ENCODE measurements at places on chromosomes 2 and 18. TPM values are rescaled to one million over a fixed set of nuclear protein-coding genes. Genes with fewer than 3 reads are reported as not detected.

DNA sequence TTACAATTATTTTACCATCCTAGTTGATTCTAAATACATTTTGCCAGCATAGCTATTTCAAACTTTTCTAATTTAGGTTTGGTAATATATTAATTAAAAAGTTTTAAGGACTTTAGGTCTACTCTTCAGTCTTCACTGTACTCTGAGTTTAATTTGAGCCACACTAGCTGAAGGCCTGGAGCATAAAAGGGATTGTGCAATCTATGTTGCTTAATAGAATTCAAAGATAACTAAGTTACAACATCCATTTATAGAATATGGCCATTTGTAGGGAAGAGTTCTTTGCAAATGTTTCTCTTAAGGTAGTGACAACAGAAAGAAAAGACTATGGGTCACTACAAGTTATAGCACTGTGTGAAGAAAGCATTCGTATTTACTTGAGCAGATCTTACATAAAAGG lies 702.2 kb upstream of the NRXN1 start:
- no peak for DNase-seq

GRCh38 chr2:228747483-228747882 lies 523.6 kb downstream of the PID1 start:
- DNase-seq, result no peak

- no peak for DNase-seq
Measured at GRCh38 chr18:66795051-66795450, 191.2 kb upstream of the CDH19 start.

The TEX261 gene
- total RNA-seq, result 76.0 TPM

DNA sequence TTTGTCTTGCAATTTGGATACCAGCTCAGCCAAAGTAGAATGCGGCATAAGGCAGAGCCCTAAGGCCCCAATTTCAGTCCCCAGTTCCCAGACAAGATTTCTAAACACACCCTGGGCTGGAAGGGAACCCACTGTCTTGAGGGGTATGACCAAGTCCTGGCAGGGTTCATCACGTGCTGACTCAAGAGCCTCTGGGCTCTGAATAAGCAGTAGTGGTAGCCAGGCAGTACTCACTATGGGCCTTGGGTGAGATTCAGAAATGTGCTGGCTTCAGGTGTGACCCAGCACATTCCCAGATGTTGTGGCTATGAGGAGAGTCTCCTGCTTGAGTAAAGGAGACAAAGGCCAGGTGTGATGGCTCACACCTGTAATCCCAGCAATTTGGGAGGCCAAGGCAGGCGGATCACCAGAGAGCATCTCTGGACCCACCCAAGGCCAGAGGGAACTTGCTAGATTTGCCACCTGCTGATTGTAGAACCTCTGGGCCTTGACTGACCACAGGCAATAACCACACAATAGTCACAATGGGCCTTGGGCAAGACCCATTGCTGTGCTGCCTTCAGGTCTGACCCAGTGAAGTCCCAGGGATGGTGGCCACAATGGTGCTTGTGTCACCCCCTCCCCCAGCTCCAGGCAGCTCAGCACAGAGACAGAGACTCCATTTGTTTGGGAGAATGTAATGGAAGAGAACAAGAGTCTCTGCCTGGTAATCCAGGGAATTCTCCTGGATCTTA lies 74.9 kb downstream of the ATL2 start:
- no peak for DNase-seq

- no peak for DNase-seq
Measured at GRCh38 chr2:133434959-133435668, 133.1 kb downstream of the NCKAP5 start.

The CHRNG gene
- total RNA-seq, result not detected

The MAP2 gene
- total RNA-seq, result not detected

The OTOF gene
- total RNA-seq, result 0.57 TPM

The LGALSL gene
- 0.31 TPM for total RNA-seq

DNA sequence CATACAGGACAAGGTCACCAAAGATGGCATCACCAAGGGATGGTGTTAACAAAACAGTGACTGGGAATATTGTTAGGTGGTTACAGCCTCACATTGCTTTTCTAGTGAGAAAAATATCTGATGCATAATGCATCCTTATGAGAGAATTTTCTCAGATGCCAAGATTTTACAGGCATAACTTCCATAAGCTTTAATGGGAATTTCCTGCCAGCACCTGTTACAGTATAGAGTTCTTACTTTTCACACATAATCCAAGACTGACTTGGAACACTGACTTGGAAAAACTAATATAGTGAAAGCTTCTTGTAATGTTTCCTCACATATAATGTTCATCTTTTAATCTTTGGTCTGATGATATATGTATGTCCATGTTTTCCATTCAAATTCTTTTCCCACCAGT lies 402.8 kb downstream of the ARHGAP15 start:
- no peak for DNase-seq

The DTNB gene
- total RNA-seq, result 5.3 TPM

DNA sequence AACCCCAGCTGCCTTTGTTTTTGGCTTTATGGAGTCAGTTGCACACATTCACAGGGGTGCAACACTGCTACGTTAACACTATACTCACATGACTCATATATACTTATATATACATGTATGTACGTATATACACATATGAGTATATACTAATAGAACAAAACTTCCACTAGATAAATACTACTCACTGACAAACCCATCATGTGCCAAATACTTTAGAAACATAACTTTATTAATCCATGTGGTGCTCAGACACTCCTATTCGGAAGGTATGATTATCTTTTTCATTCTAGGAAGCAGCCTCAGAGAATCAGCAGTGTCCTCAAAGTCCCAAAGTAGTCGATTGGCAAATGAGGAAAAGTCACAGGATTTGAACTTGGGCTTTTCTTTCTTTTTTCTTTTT lies 7.9 kb downstream of the PMAIP1 start:
- DNase-seq, result no peak

GRCh38 chr18:35355140-35355618 lies 11.0 kb upstream of the ZNF24 start:
- DNase-seq, result peak; percentile 63

The SEC11C gene
- total RNA-seq, result 79.4 TPM

The STARD6 gene
- total RNA-seq, result not detected

The FIGN gene
- total RNA-seq, result not detected

The PIEZO2 gene
- not detected for total RNA-seq

- no peak for DNase-seq
Measured at GRCh38 chr2:189440644-189440946, 679 bp upstream of the WDR75 start.

The GPC1 gene
- 1.8 TPM for total RNA-seq

DNA sequence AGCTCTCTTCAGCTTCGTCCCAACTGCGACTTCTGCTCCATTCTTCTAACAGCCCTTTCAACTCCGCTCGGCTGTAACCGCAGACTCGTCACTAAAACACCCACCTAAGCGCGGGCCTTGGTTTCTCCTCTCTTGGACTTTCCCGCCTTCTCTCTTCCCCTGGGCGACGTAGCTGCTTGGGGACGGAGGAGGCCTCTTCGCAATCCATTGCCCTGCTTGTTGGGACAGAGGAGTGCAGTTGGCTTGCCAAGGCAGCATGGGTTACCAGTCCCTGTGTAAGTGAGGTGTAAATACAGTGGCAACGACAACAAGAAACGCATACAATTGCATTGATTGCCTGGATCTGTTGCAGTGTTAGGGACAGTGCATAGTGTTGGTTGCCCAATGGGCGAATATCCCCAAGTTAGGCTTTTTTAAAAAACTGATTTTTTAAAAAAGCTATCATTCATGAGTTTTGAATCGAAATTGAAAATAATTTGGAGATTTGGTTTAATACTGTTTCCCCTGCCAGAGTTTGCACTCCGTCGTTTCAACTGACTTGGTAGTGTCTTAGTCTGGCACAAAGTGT lies 484 bp upstream of the DARS1 start:
- DNase-seq, result no peak

The RAX gene
- not detected for total RNA-seq

DNA sequence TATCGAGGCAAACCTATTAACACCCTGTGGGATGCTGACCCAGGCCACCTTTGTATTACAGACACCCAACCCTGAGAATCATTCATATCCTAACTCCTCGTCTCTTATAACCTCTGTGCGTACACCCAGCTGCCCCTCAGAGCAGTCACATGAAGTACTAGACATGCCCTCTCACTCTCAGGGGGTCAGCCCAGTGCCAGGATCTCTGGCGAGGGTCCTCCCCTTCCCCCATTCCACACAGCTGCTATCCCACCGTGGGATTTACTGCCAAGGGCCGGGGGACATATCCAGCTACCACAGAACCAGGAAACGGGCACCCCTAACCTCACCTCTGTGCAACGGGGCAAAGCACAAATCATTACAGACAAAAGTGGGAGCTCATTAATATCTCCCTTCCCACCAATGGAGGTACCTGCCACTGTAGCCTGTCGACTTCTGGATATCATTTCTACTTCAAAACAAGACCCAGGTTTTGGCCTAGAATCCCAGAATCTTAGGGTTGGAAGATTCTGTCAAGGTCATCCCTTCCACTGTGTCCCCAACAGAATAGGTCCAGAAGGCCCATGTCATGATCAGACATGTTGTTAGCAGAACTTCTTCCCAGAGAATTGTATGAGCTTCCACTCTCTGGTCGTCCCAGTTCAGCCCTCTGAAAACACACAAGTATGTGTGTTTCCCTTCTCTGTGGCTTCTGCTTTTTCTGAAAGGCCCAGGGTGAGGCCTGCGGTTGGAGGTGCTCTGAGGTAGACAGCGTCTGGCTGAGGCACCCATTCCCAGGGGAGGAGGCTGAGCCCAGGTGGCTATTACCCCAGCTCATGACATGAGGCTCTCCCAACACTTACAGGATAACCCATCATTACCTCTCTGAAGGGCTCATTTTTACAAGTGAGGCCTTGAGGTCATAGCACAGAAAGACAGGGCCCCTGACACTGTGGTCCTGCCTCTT lies 1.7 kb downstream of the TMBIM1 start:
- DNase-seq, result no peak

The PPP1R1C gene
- total RNA-seq, result not detected

DNA sequence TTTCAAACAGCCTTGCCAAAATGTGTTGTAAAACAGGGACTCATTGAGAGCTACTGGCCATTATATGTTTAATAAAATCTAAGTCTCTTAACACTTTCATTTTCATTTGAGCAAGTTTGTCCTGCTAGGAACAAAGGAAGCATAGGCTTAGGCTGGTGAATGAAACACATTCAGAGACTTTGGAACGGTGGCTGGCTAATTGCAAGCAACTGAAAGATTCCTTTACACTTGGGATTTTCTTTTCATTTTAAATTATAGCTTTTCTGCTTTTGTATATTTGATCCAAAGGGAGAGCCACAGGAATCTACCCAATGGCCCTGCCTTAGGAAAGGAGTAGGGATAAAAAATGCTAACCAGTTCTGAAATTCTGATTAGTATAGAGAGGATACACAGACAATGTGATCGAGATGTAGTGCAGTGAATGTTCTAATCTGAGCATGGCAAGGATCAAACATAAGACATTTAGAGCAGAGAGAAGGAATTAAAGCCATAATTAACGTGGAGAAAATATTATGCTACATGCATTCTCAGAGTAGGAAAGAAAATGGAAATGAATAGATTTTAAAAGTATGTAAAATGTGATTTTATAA lies 911.4 kb upstream of the SLC39A10 start:
- no peak for DNase-seq

- no peak for DNase-seq
Measured at GRCh38 chr2:178208817-178209216, 14.5 kb downstream of the OSBPL6 start.

The EHD3 gene
- total RNA-seq, result 1.7 TPM

GRCh38 chr18:62107881-62108280 lies 79.0 kb downstream of the PIGN start:
- no peak for DNase-seq

- DNase-seq, result no peak
Measured at GRCh38 chr2:64128943-64129391, 15.3 kb downstream of the PELI1 start.

The DSC3 gene
- not detected for total RNA-seq

The PSMA8 gene
- 1.3 TPM for total RNA-seq

The RIT2 gene
- total RNA-seq, result not detected

The GPR35 gene
- total RNA-seq, result 5.9 TPM

- no peak for DNase-seq
Measured at GRCh38 chr18:49212819-49213218, 247.6 kb downstream of the DYM start.

DNA sequence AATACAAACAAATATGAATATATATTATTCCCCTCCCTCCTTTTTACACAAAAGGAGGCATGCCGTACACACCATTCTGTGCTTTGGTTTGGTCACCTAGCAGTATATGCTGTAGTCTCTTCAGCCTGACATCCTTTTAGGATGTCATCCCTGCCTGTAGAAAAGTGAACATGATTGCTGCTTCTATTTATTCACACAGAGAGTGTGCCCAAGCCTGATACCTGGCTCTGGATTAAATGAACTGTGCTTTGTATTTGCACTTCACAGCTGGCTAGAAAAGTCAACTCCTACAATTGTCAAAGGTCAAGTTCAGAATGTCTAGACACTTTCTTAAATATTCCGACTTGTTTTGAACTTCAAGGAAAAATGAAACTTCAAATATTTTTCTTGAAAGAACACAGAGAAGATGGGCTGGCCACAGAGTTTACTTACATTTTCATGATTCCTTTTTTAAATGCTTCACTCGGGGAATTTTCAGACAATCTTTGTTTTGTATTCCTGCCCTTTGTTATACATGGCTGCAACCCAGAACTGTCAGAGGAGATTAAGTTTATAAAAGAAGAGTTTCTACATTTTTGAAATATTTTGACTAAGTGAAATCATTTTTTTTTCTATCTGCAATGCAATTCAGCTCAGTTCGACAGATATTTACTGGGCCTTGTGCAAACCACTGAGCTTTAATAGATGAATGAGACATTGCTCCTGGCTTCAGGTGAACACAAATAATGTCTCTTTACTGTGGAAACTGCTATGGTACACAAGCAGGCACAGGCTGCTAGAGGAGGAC lies 33.5 kb downstream of the DAPL1 start:
- DNase-seq, result no peak

- DNase-seq, result no peak
Measured at GRCh38 chr18:13039806-13040205, 48.6 kb downstream of the CEP192 start.

DNA sequence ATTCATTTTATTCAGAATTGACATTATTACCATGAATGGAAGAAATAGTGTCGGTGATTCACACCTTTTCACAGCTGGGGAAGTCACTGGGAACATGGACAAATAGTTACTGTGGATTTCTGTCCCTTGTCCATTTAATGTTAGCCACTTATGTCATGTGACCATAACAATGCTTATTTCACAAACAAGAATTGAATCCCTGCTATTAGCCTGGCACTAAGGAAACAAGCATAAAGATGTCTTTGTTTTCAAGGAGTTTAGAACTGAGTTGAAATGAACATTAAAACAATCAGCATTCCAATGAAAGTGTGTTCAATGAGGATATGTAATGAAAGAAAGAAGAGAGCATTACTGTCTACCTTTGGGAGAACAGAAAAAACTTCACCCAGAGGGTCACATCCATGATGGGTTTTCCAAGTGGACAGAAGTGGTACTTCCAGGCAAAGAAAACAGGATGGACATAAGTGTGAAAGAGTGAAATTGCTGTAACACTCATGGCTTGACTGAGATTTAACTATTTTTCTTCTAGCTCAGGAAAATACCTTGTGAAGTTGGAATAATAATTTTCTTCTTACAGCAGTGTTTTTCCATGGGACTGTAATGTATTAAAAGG lies 324.5 kb upstream of the UBE2E3 start:
- no peak for DNase-seq
